ENCODE measurements at places on chromosomes 11 and 22.

DNA sequence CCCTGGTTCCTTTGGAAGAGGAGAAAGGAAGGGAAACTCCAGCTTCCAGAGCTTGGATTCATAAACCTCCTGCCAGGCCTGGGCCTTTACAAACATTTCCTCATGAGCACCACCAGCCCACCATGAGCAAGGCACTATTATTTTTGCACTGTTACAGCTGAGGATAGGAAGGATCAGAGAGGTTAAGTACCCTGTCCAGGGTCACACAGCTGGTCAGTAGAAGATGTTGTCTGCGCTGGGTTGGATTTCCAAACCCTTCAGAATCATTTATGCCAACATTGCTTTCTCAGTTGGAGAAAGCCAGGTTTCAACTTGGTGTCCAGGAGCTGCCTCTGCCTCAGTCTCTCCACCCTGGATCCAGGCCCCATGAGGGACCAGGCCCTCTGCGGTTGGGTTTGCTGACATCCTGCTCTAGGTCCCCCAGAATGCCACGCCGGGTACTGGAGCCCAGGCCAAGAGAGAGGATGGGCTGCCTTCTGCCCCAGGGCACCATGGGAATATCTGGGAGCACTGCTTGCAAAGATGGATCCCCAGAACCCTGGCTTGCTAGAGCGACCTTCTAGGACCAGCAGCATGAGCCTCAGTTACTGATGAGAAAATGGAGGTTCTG is 29.7 kb upstream of the SHISAL1 start:
- no peak for DNase-seq

DNA sequence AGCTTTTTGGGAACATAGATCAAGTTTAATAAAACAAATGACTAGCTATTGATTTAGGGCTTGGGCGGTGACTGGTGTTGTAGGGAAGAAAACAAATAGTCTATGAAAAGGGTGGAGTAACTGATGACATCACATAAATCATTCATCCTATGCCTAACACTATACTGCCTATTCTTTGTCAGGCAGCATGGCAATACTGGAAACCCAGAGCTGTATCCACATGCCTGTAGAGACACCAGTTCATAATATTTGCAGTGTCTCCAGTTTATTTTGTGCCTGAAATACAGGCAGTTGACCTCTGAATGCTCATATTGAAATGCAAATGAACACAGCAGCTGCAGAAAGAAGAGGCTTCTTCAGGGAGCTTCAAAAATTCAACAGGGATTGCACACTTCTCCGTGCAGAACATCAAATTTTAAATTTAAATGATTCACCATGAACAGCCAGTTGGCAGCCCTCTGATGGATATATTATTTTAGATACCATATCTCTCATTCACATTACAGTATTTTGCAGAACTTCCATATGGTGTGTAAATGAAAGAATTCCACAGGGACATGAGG is 283.1 kb upstream of the CTSC start:
- no peak for DNase-seq

DNA sequence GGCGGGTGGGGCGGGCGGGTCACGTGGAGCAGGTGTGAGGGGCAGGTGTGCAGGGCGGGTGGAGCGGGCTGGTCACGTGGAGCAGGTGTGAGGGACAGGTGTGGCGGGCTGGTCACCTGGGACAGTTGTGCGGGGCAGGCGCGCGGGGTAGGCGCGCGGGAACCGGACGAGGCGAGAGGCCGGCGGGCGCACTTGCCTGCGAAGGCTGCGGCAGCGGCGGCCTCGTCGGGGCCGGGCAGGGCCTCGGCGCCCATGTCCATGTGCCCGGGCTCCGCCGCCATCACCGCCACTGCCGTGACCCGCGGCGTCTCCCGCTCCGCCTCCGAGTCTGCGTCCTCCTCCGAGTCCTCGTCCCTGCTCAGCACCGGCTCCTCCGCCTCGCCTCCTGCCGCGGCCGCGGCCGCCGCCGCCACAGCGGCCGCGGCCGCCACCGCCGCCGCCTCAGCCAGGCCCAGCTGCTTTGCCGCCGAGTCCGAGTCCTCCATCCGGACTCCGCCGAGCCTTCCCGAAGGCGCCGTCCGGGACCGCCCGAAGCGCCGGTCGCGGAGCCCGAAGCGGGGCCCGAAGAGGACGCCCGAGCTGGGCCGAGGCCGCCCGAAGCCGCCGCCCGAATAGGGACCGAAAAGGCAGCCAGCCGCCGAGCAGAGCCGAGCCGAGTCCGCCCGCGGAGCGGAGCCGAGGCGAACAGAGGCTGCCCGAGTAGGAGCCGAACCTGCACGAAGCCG is at the start of gene DEAF1:
DEAF1 (minus strand) TSS at position 660 of the 725 bp plus-strand sequence; CDS start at position 485, 175 bp downstream.
- DNase-seq, result no peak

GRCh38 chr11:2219318-2220017 is 47.9 kb upstream of the TH start:
- no peak for DNase-seq

DNA sequence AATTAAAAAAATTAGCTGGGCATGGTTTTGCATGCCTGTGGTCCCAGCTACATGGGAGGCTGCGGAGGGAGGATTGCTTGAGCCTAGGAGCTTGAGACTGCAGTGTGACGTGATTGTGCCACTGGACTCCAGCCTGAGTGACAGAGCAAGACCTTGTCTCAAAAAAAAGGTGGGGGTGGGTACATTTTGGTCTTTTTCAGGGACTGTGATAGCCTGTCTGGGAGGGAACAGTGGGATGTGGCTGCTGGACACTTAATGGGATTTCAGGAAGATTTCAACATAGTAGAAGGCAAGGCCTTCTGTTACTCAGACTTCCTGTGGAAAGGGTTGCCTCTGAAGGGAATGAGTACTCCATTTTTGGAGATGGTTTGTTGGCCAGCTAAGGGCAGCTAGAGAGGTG is 40.6 kb downstream of the RELT start:
- no peak for DNase-seq

DNA sequence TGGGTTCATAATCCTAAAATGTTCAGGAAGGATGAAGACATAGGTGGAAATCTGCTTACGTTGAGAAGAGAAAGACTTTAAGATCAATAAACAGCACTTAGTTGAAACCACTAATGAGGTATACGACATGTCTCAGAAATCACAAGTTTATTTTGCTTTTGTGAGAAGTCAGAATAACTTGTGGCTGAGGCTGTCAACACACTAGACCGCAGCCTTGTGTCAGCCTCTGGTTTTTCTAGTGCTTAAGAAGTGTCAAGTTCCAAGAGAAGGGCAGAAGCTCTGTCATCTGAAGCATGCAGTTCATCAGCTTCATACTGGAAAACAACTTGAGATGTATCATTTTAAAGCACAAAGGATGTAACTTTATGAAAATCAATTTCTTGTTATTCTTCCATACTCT is 420.9 kb downstream of the METTL15 start:
- no peak for DNase-seq

DNA sequence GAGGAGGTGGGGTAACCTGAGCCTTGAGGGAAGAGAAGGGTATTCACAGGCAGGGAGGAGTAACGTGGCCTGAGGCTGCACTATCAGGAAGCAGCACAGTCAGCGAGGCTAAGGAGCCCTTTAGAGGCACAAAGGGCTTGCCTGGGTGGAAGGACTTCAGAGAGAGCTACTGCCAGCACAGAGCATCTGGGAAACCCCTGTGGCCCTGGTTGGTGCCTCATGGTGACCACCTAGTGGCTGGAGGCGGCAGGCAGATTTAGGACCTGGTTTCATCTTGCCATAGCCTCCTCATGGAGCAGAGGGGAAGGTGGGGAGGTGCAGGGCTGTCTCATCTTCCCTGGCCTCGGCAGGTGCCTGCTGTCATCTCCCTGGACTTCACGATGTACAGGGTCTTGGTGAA is 64.5 kb downstream of the MPPED1 start:
- no peak for DNase-seq

GRCh38 chr22:17085277-17086181 is 729 bp downstream of the IL17RA start:
- DNase-seq, result no peak

DNA sequence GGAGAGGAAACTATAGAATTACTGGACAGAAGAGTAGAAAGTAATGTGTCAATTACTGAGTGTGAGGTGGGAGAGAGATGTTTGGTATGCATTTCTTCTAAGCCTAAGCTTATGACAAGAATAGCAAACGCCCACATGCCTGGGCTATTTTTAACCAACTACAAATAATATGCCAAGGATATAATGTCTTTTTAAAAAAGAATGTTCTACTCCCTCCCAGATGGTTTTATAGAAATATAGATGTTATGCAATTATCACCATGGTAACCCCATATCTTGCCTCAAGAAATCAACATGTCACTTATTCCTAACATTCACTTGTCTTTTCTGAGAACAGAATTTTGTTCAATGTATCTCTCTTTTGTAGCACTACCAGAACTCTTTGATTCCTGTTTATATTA is 996.7 kb upstream of the CHORDC1 start:
- DNase-seq, result no peak

DNA sequence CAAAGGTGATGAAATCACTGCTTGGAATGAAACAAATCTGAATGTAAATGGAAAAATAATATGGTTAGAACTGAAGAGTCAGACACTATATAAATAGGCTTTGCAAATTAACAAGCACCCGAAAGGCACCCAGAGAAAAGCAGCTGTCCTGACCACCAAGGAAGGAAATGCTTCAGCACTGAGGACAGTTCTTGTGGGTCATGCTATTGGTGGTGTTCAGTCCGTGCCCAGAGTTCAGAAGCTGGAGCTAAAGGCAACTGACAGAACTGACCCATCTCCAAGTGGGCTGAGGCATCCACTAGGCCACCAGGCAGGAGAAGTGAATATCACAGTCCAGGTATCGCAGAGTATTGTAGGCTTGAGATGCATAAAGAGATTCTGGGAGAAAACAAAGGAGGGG is 208.9 kb downstream of the OPCML start:
- no peak for DNase-seq

GRCh38 chr11:3949125-3949524 is 93.7 kb downstream of the STIM1 start:
- DNase-seq, result no peak
